ENCODE measurements at places on chromosomes 6 and 20.

DNA sequence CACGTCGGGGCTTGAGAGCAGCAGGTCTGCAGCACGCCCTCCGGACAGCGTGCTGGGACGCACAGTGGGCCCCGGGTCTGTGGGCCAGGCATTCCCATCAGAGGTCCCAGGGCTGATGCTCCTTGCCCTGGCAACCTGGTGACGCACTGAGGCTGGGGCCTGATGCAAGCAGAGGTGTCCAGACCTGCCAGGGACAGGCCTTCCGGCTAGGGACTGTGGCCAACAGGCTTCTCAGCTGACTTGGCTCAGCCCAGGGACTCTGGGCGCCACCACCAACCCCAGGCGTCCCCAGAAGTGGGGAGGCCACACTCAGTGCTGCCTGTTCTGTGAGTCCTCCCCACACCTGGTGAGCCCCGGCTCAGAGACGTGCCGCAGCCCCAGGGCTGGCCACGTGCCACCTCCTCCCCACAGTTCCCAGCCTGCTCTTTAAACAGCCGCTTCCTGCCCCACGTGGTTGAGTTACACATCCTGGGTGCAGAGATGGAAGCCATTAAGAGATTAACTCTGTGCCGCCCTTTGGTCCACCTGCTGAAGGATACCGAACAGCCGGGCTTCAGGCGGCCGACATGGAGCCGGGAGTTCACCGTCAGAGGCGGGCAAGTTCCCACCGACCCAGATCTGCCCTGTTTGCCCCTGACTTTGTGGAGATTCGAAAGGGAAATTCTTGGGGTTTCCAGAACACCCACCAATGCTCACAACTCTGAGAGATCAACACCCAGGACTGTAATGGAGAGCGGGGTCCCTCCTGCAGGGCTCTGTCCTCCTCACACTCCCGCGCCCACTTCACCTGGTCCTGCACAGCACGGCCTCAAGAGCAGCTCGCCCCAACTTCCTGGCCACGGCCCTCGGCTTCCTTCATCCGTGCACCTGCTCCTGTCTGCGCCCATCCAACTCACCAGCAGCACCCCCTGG is 37.6 kb upstream of the ZBP1 start:
- no peak for DNase-seq

DNA sequence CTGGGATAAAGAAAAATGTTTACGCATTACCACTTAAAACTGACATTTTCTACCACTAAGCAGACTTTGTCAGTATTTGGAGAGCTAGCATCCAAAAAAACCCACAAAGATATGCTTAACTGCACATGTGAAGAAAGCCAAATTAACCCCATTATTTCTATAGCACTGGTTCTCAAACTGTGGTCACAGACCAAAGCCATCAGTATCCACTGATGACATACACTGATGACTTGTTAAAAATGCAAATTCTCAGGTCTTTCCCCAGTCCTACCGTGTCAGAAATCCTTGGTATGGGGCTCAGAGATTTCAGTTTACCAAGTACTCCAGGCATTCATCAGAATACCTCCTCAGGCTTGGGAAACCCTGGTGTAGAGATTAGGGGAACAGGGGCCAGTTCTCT is 230.2 kb downstream of the PTPRK start:
- no peak for DNase-seq

DNA sequence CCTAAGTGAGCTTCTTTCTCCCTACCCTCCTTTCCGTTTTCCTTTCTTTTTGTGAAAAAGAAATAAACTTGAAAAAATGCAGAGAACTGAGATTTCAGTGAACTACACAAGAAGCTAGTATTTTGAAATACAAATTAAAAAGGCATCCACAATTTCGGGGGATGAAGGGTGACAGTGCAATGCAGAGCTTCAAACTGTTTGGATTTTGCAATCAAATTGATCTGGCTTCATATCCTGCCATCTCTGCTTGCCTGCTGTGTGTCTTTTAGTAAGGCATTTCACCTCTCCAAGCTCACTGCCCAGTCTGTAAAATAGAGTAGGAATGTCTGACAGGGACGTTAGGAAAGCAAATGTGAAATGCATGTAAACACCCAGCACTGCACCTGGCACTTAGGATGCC is 258.0 kb downstream of the HACE1 start:
- no peak for DNase-seq

GRCh38 chr6:79672631-79673111 is 41.5 kb downstream of the SH3BGRL2 start:
- DNase-seq, result peak; percentile 17

Data from NCI-H524 (cell line).